ENCODE measurements at places on chromosomes 4 and X.

- no peak for DNase-seq
These were observed 226.5 kb downstream of the PPP4R3C start for GRCh38 chrX:27236681-27237080.

DNA sequence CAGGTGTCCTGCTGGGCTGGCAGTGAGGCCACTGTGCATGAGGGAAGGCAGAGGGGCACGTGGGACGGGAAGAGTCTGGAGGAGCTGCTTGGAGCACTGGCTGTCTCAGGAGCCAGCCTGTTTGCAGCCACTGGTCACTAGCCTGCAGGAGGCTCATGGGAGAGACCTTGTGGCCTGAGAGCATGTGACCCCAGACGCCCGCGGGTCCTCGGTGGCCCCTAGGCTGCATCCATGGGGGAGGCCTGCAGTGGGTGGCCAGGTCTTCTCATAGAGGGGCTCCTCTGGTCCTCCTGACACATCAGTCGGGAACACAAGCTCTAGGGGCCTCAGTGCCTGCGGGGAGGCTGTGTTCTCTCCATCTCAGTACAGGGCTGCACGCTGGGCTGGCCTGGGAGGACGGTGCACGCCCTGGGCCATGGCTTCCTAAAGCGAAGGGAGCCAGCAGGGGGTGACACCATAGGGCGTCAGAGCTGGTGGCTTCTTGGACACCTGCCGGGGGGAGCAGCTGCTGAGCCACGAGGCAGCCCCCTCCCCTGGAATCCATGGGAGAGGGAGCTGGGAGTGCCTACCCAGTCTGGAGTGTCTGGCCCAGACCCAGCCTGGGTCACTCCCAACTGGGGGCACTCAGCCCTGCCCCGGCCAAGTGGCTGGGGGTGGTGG, 12.3 kb downstream of the NAT8L start:
- DNase-seq = no peak

GRCh38 chrX:7132335-7133049, 15.0 kb upstream of the STS start:
- DNase-seq = no peak

DNA sequence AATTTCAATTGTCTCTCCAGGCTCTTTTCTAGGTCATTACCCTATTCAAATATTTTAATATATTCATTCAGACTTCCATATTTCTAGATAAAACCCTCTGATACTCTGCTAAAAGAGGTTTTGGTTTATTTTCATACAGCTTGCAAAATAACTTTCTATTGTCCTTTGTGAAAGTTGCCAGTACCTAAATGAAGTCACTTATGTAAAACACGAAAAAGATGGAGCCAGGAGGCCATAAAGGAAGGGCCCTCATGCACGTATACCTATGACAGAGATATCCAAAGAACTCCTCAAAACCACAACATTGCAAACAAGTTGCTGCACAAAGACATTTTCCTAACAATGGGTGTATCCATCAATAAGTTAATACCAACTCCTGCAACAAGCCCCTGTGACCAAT, 25.7 kb upstream of the ELOVL6 start:
- no peak for DNase-seq

DNA sequence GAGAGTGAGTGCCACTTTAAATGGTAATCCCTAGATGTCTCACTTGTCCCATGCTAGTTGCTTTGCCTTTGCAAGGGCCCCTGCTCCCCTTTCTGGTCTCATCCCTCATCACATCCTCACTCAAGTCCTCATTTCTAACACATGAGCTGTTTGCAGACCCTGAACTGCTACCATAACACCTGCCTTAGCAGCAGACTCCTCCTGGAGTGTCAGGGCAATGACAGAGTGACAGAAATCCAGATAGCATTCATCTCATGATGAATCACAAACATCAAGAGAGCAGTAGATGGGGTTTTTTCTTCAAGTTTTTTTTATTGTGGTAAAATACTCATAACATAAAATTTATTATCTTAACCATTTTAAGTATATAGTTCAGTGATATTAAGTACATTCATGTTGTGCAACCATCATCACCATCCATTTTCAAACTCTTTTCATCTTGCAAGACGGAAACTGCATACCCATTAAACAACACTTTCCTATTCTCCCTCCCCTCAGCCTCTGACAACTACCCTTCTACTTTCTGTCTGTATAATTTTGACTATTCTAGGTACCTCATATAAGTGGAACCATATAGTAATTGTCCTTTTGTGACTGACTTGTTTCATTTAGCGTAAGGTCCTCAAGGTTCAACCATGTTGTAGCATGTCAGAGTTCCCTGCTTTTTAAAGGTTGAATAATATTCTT, 133.2 kb upstream of the RPS6KA3 start:
- DNase-seq = no peak

DNA sequence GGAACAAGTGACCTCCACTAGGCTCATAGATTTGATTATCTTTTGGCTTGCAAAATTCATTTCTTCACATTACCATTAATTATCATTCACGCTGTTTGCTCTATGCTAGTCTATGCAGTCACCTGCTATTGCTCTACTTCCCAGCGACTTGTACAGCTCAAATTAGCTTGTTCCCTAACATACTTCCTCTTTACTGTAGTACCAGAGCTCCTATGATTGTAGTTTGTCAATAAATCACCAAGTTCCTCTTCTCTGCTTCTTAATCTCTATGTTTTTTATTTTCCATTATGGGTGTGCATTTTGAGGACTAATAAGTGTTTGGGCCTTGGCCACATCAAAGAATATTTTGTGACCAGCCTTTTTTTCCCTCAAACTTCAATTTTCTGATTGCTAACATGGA, 6.2 kb upstream of the GSPT2 start:
- no peak for DNase-seq

- DNase-seq = no peak
These were observed 21.3 kb downstream of the ABCG2 start for GRCh38 chr4:88137112-88137511.

- no peak for DNase-seq
These were observed 144.6 kb upstream of the GPR101 start for GRCh38 chrX:137178392-137178791.

DNA sequence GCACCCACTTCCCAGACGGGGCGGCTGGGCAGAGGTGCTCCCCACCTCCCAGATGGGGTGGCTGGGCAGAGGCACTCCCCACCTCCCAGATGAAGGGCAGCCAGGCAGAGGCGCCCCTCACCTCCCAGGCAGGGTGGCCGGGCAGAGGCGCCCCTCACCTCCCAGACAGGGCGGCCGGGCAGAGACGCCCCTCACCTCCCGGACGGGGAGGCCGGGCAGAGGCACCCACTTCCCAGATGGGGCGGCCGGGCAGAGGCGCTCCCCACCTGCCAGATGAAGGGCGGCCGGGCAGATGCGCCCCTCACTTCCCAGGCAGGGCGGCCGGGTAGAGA, 61.2 kb downstream of the UPRT start:
- DNase-seq = no peak

DNA sequence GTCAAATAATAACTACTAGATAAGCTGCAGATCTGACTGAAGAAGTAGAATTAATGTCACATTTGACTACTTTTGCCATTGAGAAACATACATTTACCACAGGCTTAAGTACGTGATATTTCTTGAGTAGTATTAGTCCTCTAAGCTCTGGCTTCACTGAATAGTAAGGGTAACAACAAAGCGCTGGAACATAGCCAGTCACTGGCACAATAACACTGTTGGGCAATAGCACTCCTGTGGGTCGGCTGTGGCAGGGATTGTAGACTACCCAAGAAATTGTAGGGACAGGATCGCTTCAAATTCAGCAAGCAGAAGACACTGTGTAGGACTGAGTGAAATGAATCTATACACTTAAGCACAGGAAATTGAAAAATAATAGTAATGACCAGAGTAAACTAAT, 27.1 kb upstream of the IL15 start:
- DNase-seq = no peak

GRCh38 chr4:113809311-113809710, 47.8 kb upstream of the CAMK2D start:
- DNase-seq = no peak

- DNase-seq = no peak
These were observed 73.3 kb downstream of the NAT8L start for GRCh38 chr4:2132438-2132837.

DNA sequence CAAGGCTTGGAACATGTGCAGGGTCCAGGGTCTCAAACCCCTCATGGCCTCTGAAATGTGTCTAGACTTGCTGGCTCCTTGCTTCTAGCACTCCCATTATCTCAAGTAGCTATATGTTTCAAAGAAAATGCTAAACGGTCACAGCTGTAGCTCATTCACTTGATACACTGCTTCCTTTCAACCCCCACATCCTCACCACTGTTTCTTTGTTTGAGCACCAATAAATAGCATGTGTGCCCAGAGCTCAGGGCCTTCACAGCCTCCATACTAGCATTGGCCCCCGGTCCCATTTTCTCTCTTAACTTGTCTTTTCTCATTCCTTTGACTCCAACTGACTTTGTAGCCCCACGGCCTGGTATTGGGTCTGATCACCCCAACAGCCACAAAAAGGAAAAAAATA, 801.8 kb downstream of the STIM2 start:
- no peak for DNase-seq

DNA sequence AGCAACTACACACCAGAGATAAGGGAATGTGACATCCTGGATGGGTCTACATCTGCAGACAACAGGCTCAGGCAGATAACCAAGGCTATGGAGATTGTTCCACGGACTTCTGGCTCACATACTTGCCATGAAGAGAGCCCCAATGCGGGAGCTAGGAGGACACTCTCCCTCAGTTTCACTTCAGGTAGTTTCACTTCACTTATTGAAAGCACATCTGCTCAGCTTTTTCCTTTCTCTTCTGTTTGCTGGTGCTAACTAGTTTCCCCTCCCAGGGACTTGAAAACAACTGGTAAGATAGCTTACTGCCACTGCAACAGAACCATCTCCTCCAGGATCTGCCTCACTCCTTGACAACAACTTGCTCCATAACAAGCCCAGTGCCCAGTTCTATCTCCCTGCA, 1.4 kb upstream of the CT47C1 start:
- DNase-seq = no peak

GRCh38 chrX:80876877-80877276, 67.2 kb upstream of the BRWD3 start:
- DNase-seq = no peak

DNA sequence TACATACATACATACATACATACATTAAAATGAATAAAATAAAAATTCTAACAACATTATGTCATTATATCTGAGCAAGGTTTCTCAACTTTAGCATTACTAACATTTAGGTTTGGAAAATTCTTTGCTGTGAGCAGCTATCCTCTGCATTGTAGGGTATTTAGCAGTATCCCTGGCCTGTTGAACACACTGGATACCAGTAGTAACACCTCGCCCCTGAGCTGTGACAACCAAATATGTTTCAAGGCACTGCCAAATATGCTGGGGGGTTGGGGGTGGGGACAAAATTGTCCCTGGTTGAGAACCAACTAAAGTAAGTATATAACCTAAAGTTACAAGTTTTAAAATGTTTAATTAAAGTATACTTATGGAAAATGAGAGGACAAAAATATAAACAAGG, 860.9 kb upstream of the FTHL17 start:
- DNase-seq = no peak

DNA sequence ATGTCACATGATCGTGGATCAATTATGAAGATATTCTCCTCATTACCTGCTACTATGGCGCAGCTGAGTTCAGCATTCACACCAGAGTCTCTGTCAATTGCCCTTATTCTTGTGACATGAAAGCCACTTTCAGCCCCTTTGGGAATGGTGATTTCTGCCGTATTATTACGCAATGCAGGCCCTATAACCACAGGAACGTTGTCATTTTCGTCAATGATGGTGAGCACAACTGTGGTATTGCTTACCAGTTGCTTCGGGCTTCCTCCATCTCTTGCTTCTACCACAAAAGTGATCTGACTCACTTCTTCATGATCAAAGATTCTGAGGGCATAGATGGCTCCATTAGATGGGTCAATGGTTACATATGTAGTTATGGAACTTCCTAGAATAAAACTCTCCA, 2.1 kb downstream of the PCDH18 start:
- DNase-seq = no peak

- no peak for DNase-seq
These were observed 38.8 kb downstream of the CLCN3 start for GRCh38 chr4:169658975-169659715.

GRCh38 chrX:67104982-67105757, 438.7 kb upstream of the AR start:
- DNase-seq = no peak

- no peak for DNase-seq
These were observed 410.4 kb upstream of the TRAM1L1 start for GRCh38 chr4:117495802-117496201.

Data from stimulated activated CD8-positive, alpha-beta memory T cell treated with anti-CD3 and anti-CD28 coated beads, Interleukin-15, amount 100 ng/mL, for 48 hours (primary cell).